ENCODE measurements at places on chromosomes 3 and 15. TPM values are rescaled to one million over a fixed set of nuclear protein-coding genes. Genes with fewer than 3 reads are reported as not detected.

- no peaks in the 10 kb centered on the region for H3K4me1 ChIP-seq
- H3K36me3 ChIP-seq = no peaks in the 10 kb centered on the region
- no peaks in the 10 kb centered on the region for H3K27me3 ChIP-seq
- no peak overlapping the region for H3K4me3 ChIP-seq
- H3K27ac ChIP-seq = no peak overlapping the region
Observed at GRCh38 chr15:29669823-29670222, 152.4 kb downstream of the TJP1 start.

DNA sequence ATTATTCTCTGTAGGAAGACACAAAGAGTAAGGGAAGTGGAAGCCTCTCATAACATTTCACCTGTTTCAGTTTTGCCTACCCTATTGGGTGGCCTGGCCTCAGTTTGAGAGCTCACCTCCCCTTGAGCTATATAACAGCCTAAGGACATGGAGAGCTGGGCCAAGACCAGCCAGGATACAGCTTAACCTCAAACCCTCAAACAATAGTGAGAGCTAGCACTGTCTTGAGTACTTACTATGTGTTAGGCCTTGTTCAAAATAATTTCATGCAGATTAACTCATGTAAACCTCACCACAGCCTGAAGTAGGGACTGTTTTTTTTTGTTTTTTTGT is 15.0 kb upstream of the TBL1XR1 start:
- H3K36me3 ChIP-seq = no peaks in the 10 kb centered on the region
- DNase-seq = no peak
- H3K27me3 ChIP-seq = no peaks in the 10 kb centered on the region
- no peak overlapping the region for H3K27ac ChIP-seq
- H3K4me3 ChIP-seq = no peak overlapping the region
- no peaks in the 10 kb centered on the region for H3K4me1 ChIP-seq

The PIGZ gene
- 12.2 TPM for total RNA-seq

DNA sequence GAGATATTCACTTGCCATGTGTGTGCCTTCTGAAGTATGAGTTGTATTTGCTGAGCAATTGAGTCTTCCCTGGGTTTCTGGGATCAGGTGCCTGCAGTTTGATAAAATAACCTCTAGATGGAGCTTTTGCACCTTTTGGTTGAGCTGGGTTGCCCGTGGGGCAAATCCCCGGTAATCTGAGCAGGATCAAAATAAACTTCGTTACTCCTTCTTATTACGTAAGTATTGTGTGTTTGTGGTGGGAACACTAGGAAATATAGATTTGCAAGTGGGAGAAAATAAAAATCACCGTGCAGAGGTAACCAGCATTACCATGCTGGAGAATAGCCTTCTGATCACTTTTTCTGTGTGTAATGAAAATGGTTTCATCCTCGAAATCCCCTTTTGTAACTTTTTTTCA is 277.4 kb upstream of the NR2E3 start:
- DNase-seq = no peak
- no peaks in the 10 kb centered on the region for H3K36me3 ChIP-seq
- H3K27ac ChIP-seq = no peak overlapping the region

DNA sequence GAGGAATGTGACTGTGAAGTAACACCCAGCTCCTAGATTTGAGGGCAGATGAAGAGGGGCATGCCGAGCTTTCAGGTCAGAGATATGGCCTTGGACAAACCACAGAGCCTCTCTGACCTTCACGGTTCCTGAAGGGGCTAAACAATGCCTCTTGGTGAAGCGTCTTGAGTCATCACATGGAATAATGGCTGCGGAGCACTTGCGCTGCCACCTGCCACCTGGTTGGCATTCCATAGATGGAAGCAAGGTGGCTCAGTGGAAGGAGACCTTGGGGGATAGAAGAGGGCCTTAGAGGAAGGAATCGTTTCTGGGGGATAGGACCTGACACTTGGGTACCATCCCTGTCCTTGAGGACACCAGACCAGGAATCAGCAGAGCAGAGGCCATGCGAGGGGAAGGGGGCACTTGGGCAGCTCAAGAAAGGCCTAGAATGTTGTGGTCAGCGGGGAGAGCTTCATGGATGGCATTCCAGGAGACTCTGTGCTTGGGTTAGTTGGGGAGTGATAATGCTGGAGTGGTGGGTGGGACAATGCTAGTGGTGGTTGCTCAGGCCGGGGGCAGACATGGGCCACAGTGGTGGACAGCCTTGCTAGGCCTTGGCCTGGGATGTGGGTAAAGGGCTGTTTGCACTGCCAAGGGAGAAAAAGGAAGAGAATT is 12.6 kb downstream of the MRAS start:
- no peaks in the 10 kb centered on the region for H3K36me3 ChIP-seq
- peaks cover 59% of the 10 kb centered on the region for H3K4me1 ChIP-seq
- H3K27me3 ChIP-seq = no peaks in the 10 kb centered on the region
- DNase-seq = peak; percentile 36

DNA sequence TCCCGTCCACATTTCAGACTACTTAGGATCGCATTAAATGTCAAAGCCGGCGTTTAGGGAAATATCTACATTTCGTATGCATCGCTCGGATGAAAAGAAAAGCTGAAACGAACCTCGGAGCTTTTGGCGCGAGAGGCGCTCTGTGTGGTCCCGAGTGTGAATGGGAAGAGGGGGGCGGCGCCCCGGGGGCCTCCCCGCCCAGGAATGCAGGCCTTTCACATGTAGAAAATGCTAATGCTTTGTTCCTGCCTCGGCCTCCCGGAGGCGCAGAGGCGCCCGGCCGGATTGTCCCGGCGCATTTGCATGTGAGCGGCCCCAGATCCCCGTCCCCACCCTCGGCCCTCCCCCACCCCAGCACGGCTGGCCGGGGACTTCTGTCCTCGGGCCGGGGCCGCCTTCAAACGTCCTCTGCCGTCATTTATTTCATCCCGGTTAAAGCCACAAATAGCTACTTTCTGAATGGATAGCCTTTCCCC is 37.0 kb upstream of the TRIM71 start:
- peak overlapping the region; percentile 59 for H3K4me3 ChIP-seq
- no peak overlapping the region for H3K27ac ChIP-seq
- no peaks in the 10 kb centered on the region for H3K27me3 ChIP-seq

DNA sequence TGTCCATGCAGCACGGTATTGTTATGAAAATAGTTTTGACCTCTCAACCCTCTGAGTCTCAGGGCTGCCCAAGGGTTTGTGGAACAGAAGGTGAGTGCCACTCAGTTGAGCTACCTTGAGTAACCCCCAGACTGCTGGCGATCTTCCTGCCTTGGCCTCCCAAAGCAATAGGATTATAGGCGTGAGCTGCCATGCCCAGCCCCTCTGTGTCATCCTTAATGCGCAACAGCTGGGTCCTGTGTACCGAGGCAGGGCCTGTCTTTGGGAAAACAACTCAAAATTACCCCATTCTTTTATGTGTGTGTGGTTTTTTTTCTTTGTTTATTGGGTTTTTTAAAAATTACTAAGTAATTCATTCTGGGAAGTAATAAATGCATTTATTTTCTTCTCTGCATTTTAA is 78.3 kb upstream of the TPM1 start:
- H3K4me3 ChIP-seq = no peak overlapping the region
- H3K36me3 ChIP-seq = no peaks in the 10 kb centered on the region
- peaks cover under 1% of the 10 kb centered on the region for H3K4me1 ChIP-seq
- H3K27me3 ChIP-seq = no peaks in the 10 kb centered on the region

The ZNF80 gene
- total RNA-seq = not detected

DNA sequence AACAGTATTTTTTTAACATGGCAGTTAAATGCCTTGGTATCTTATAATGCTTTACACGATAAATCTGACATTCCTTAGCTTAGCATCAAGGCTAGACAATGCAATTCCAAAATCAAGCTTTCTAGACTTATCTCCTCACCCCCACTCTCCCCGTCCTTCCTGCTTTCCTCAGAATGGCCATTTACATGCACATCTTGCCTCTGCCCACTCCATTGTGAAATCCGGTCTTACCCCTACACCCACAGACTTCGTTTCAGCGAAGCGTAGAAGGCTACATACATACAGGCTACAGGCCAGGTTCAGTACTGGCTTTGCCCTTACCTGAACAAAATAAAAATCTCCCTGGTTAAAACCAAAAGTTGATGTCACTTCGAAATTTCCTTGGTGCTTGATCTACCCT is 58.6 kb upstream of the SLC12A8 start:
- peaks cover 6% of the 10 kb centered on the region for H3K36me3 ChIP-seq
- no peak overlapping the region for H3K27ac ChIP-seq
- no peaks in the 10 kb centered on the region for H3K27me3 ChIP-seq
- H3K4me3 ChIP-seq = no peak overlapping the region
- DNase-seq = no peak

GRCh38 chr15:64348455-64348854 is 7.5 kb downstream of the CSNK1G1 start:
- H3K4me3 ChIP-seq = no peak overlapping the region
- H3K27ac ChIP-seq = no peak overlapping the region
- H3K4me1 ChIP-seq = peaks cover 5% of the 10 kb centered on the region
- no peak for DNase-seq
- no peaks in the 10 kb centered on the region for H3K36me3 ChIP-seq
- H3K27me3 ChIP-seq = no peaks in the 10 kb centered on the region

The GXYLT2 gene
- 6.8 TPM for total RNA-seq

- H3K27me3 ChIP-seq = no peaks in the 10 kb centered on the region
- H3K4me1 ChIP-seq = no peaks in the 10 kb centered on the region
- no peak overlapping the region for H3K27ac ChIP-seq
Observed at GRCh38 chr3:112247900-112248299, 46.1 kb downstream of the SLC9C1 start.

The TRH gene
- total RNA-seq = not detected

GRCh38 chr15:66167854-66168253 is 85.7 kb downstream of the MEGF11 start:
- H3K4me1 ChIP-seq = no peaks in the 10 kb centered on the region
- no peak overlapping the region for H3K27ac ChIP-seq
- peaks cover 5% of the 10 kb centered on the region for H3K27me3 ChIP-seq
- no peaks in the 10 kb centered on the region for H3K36me3 ChIP-seq

DNA sequence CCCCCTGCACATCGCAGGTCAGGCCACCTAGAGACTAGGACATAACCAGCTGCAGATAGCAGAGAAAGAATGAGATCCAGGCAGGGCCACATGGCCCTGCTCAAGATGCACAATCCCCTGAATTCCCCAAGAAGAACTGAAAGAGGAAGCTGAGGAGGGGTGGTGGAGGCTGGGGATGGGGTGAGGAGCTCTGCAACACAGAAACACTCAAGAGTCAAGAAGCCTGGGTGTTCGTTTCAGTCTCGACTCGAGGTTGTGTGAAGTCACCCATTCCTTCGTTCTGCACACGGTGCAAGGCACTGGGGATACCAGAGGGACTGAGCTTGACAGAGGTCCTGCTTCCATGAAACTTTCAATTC is 62.0 kb downstream of the TLE3 start:
- no peak overlapping the region for H3K4me3 ChIP-seq
- H3K4me1 ChIP-seq = no peaks in the 10 kb centered on the region
- H3K27ac ChIP-seq = no peak overlapping the region
- no peaks in the 10 kb centered on the region for H3K36me3 ChIP-seq

Measured in sigmoid colon (tissue), 7 donors.